ENCODE measurements at places on chromosomes 7 and 10. TPM values are rescaled to one million over a fixed set of nuclear protein-coding genes. Genes with fewer than 3 reads are reported as not detected.

DNA sequence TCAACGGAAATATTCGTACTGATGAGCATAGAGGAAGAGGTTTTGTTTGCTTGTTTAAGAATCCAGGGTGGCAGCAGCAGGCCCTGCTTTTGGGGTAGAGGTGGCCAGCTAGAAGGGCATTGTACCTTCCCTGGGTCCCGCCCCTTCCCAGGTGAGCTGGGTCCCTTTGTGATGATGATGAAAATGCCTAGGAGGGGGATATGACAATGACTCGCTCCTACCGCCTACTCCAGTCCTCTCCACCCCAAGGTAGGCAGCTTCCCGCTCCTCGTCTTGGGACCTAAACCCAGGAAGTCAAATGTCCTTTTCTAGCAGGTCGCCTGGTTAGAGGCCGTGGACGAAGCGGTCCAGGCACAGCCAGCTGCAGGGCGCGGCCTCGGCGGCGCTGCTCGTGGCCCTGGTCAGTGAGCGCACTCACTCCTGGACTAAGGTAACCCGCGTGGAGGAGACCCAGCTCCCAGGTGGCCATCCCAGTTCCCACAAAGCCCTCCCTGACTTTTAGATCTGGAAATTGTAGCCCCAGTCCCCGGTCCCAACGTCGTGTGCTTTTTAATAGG, 141.4 kb downstream of the LSMEM1 start:
- H3K4me1 ChIP-seq, result no peaks in the 10 kb centered on the region
- no peak overlapping the region for H3K4me3 ChIP-seq
- H3K27me3 ChIP-seq, result peaks cover 2% of the 10 kb centered on the region

GRCh38 chr7:104936546-104936945, 77.5 kb upstream of the KMT2E start:
- no peaks in the 10 kb centered on the region for H3K36me3 ChIP-seq
- no peak for DNase-seq
- no peak overlapping the region for H3K27ac ChIP-seq
- no peak overlapping the region for H3K4me3 ChIP-seq
- H3K27me3 ChIP-seq, result no peaks in the 10 kb centered on the region

DNA sequence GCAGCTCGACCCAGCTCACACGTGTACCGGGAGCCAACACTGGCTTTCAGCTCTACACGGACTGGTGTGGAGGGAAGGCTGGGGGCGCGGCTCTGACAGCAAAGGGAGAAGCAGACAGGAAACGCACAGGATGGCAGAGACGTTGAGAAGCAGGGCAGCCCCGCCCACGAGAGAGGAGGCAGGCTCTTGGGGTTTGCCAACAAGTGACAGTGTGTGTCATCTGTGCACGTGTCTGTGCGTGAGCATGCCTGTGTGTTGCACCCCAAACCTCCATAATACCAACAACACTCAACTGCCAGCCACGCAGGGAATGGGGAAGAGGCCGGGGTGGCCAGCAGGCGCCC, 64.4 kb upstream of the PDGFA start:
- no peaks in the 10 kb centered on the region for H3K4me1 ChIP-seq
- H3K27me3 ChIP-seq, result no peaks in the 10 kb centered on the region
- DNase-seq, result no peak
- H3K27ac ChIP-seq, result no peak overlapping the region

- H3K36me3 ChIP-seq, result no peaks in the 10 kb centered on the region
- peaks cover 3% of the 10 kb centered on the region for H3K27me3 ChIP-seq
- H3K27ac ChIP-seq, result no peak overlapping the region
- peak; percentile 30 for DNase-seq
- H3K4me3 ChIP-seq, result no peak overlapping the region
Observed at GRCh38 chr10:71263376-71263775, 51.0 kb downstream of the UNC5B start.

DNA sequence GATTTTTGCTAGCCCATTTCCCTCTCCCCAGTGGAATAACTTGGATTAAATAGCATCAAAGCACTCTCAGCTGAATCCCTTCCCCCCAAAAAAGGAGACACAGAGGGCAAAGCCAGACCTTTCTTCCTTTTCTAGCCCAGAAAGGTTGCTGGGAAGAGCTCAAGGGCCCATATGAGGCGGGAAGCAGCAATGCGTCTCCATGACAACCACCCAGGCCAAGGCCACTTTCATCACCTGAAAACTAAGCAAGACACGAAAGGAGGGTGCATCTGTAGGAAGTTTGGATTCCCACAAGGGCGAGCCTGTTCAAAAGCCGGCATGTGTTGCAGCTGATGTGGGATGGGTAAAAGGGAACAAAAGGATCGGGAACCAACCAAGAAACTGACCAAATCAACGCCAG, 229.1 kb downstream of the PLXNA4 start:
- no peaks in the 10 kb centered on the region for H3K27me3 ChIP-seq
- H3K4me1 ChIP-seq, result no peaks in the 10 kb centered on the region

- peaks cover 2% of the 10 kb centered on the region for H3K4me1 ChIP-seq
- DNase-seq, result no peak
- H3K27ac ChIP-seq, result no peak overlapping the region
- no peaks in the 10 kb centered on the region for H3K27me3 ChIP-seq
- no peak overlapping the region for H3K4me3 ChIP-seq
- no peaks in the 10 kb centered on the region for H3K36me3 ChIP-seq
Observed at GRCh38 chr10:73650537-73651331, 5.1 kb downstream of the SYNPO2L start.

DNA sequence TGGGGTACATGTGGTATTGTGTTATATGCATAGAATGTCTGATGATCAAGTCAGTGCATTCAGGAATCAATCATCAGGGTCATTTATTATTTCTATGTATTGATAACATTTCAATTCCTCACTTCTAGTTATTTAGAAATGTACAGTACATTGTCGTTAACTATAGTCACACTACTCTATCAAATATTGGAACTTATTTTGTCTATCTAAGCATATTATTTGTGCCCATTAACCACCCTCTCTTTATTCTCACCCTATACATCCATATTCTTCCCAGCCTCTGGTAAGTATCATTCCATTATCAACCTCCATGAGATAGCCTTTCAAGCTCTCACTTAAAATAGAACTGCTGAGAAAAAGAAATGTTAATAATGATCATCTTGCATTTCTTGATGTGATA, 596.5 kb upstream of the POT1 start:
- H3K36me3 ChIP-seq, result no peaks in the 10 kb centered on the region
- H3K27ac ChIP-seq, result no peak overlapping the region
- H3K4me3 ChIP-seq, result no peak overlapping the region
- DNase-seq, result no peak
- no peaks in the 10 kb centered on the region for H3K27me3 ChIP-seq

DNA sequence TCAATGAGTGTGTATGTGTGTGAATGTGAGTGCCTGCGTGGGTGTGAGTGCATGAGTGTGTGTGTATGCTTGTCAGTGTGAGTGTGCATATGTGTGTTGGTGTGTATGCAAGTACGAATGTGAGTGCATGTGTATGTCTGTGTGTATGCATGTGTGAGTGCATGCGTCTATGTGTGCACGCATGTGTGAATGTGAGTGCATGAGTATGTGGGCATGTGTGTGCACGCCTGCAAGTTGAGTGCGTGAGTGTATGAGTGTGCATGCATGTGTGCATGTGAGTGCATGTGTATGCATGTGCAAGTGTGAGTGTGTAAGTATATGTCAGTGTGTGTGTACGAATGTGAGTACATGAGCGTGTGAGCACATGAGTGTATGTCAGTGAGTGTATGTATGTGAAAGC, 399.6 kb downstream of the PLXNA4 start:
- H3K27me3 ChIP-seq, result no peaks in the 10 kb centered on the region
- H3K27ac ChIP-seq, result no peak overlapping the region
- no peak for DNase-seq

- no peak overlapping the region for H3K27ac ChIP-seq
- no peak overlapping the region for H3K4me3 ChIP-seq
- H3K27me3 ChIP-seq, result no peaks in the 10 kb centered on the region
- no peaks in the 10 kb centered on the region for H3K36me3 ChIP-seq
Observed at GRCh38 chr10:123804716-123805115, 86.9 kb downstream of the CPXM2 start.

GRCh38 chr7:48388911-48389310, 217.7 kb downstream of the ABCA13 start:
- no peak overlapping the region for H3K27ac ChIP-seq
- H3K4me1 ChIP-seq, result no peaks in the 10 kb centered on the region
- no peak overlapping the region for H3K4me3 ChIP-seq

- no peaks in the 10 kb centered on the region for H3K4me1 ChIP-seq
- H3K4me3 ChIP-seq, result no peak overlapping the region
- no peak overlapping the region for H3K27ac ChIP-seq
- no peaks in the 10 kb centered on the region for H3K27me3 ChIP-seq
Observed at GRCh38 chr10:35506741-35507140, 98.4 kb upstream of the GJD4 start.

- H3K27ac ChIP-seq, result no peak overlapping the region
- no peaks in the 10 kb centered on the region for H3K36me3 ChIP-seq
- H3K4me1 ChIP-seq, result peaks cover 14% of the 10 kb centered on the region
- no peak overlapping the region for H3K4me3 ChIP-seq
Observed at GRCh38 chr10:33660329-33660728, 325.9 kb upstream of the NRP1 start.

- no peaks in the 10 kb centered on the region for H3K36me3 ChIP-seq
- peaks cover 15% of the 10 kb centered on the region for H3K4me1 ChIP-seq
- no peaks in the 10 kb centered on the region for H3K27me3 ChIP-seq
- DNase-seq, result no peak
Observed at GRCh38 chr10:30586828-30587227, 42.7 kb downstream of the LYZL2 start.

GRCh38 chr7:95917634-95918033, 145.3 kb downstream of the DYNC1I1 start:
- peaks cover 28% of the 10 kb centered on the region for H3K27me3 ChIP-seq
- H3K27ac ChIP-seq, result no peak overlapping the region
- H3K4me1 ChIP-seq, result no peaks in the 10 kb centered on the region
- no peak for DNase-seq

- no peaks in the 10 kb centered on the region for H3K4me1 ChIP-seq
- no peak overlapping the region for H3K4me3 ChIP-seq
- H3K27ac ChIP-seq, result no peak overlapping the region
- DNase-seq, result no peak
Observed at GRCh38 chr7:1329966-1330800, 97.5 kb downstream of the UNCX start.

GRCh38 chr10:70799124-70799523, 13.9 kb upstream of the TBATA start:
- no peaks in the 10 kb centered on the region for H3K4me1 ChIP-seq
- no peak for DNase-seq
- H3K27ac ChIP-seq, result no peak overlapping the region
- no peak overlapping the region for H3K4me3 ChIP-seq
- no peaks in the 10 kb centered on the region for H3K36me3 ChIP-seq
- peaks cover 10% of the 10 kb centered on the region for H3K27me3 ChIP-seq

- no peak overlapping the region for H3K27ac ChIP-seq
- DNase-seq, result no peak
- H3K36me3 ChIP-seq, result peaks cover 2% of the 10 kb centered on the region
- H3K27me3 ChIP-seq, result no peaks in the 10 kb centered on the region
- H3K4me1 ChIP-seq, result no peaks in the 10 kb centered on the region
Observed at GRCh38 chr10:369684-370448, 234.6 kb downstream of the ZMYND11 start.

DNA sequence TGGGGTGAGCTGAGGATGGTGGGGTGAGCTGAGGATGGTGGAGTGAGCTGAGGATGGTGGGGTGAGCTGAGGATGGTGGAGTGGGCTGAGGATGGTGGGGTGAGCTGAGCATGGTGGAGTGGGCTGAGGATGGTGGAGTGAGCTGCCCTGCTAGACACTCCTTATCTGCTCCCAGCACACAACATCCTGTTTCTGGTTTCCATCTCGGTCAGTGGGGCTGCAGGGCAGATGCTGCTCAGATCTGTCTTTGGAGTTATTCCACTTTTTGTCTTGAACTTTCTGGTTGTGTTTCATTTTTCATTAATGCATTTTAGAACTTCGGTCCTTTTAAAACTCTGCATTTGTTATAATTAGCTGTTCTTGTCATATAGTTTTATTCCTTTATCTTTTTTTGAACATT, 67.9 kb upstream of the ANTXRL start:
- H3K36me3 ChIP-seq, result no peaks in the 10 kb centered on the region
- H3K27ac ChIP-seq, result no peak overlapping the region
- no peak overlapping the region for H3K4me3 ChIP-seq
- H3K4me1 ChIP-seq, result no peaks in the 10 kb centered on the region

DNA sequence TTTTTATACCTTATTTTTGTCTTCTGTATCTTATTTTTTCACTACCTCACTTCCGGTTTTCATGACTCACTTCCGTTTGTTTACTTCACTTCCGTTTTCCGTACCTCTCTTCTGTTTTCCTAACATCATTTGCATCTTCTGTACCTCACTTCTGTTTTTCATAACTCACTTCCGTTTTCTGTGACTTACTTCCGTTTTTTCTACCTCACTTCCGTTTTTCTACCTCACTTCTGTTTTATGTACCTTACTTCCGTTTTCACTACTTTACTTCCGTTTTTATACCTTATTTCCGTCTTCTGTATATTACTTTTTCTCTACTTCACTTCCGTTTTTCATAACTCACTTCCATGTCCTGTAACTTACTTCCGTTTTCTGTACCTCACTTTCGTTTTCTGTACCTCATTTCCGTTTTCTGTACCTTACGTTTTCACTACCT, 492.5 kb upstream of the AKR1E2 start:
- H3K4me3 ChIP-seq, result no peak overlapping the region
- DNase-seq, result no peak
- H3K27ac ChIP-seq, result no peak overlapping the region
- H3K27me3 ChIP-seq, result no peaks in the 10 kb centered on the region

GRCh38 chr10:71850021-71850742, 869 bp downstream of the PSAP start:
- H3K27ac ChIP-seq, result peak overlapping the region; percentile 85
- no peak for DNase-seq
- H3K4me3 ChIP-seq, result peak overlapping the region; percentile 85
- no peaks in the 10 kb centered on the region for H3K27me3 ChIP-seq

- no peaks in the 10 kb centered on the region for H3K36me3 ChIP-seq
Observed at GRCh38 chr7:133448012-133448411, 195.1 kb downstream of the EXOC4 start.

AKR1C2 gene
- polyA plus RNA-seq, result 0.84 TPM

GPR15LG gene
- not detected for polyA plus RNA-seq

P4HA1 gene
- polyA plus RNA-seq, result 14.3 TPM

CRPPA gene
- polyA plus RNA-seq, result 0.64 TPM

PRSS37 gene
- polyA plus RNA-seq, result not detected

OR2A12 gene
- not detected for polyA plus RNA-seq
